ENCODE measurements at places on chromosomes 1 and 21.

- DNase-seq, result no peak
Measured at GRCh38 chr1:38791164-38791515, 68.4 kb downstream of the RRAGC start.

DNA sequence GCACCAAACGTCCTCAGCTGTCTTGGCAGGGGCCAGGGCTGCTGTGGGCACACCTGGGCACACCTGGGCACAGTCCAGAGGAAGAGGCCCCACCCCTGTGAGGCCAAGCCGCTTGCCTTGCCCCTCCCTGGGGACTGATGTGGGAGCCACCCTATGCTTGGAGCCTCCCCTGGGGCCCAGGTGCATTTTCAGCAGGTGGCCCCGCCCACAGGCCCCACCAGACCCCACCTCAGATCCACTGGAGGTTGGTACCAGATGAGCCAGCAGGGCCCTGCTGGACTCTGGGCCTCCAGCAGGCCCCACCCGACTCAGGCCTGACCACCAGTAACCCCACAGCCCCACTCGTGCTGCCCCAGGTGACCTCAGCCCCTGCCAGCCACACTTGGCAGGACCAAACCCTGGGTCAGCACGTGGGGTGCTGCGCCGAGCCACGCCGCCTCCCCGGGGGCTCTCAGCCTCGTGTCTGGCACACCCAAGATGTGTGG lies 8.8 kb downstream of the SLC19A1 start:
- DNase-seq, result no peak

- DNase-seq, result no peak
Measured at GRCh38 chr21:34845521-34846451, 177.0 kb downstream of the CLIC6 start.

DNA sequence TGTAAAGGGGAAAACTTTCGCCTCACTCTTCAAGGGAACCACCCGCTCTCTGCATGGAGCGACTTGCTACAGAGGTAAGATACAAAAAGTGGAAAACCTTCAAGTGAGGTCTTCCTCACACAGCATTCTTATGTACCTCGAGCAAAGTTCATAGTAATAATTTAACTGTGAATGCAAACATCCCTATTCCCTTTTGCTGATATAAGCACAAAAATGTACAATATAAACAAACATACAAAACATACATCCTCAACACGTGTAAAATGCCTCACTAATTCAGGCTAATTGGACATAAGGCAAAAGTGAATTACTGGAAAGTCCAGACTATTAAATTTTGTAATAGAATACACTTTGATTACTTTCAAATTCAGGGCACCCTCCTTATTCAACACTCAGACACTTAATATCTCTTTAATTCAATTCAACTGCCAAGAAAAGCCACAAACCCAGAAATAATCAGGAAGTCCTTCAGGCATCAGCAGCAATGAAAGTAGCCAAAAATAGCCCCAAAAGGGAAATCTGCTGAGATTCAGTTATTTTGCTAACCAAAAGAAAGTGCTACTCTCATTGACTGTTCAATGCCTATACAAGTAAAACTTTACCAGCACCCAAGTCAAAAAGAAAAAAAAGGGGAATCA lies 15.2 kb upstream of the LMX1A start:
- no peak for DNase-seq

DNA sequence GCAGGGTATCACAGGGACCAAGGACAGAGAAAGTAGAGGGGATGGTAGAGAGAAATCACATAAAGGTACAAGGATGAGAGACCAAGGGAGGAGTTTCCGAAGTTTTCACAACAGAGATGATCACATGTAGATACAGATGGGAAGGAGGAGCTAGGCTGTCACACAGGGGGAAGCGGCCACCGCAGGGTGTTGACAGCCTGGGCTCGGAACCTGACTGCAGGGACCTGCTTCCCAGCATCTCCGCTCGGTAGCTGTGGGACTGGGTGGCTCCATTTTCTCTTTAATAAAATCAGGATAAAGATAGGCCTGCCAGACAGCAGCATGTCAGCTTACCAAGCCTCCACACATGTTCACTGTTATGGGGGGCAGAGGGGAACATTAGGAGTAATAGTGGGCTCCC lies 32.3 kb downstream of the CDCA8 start:
- no peak for DNase-seq

GRCh38 chr1:157894613-157895165 lies 53.1 kb upstream of the CD5L start:
- no peak for DNase-seq

DNA sequence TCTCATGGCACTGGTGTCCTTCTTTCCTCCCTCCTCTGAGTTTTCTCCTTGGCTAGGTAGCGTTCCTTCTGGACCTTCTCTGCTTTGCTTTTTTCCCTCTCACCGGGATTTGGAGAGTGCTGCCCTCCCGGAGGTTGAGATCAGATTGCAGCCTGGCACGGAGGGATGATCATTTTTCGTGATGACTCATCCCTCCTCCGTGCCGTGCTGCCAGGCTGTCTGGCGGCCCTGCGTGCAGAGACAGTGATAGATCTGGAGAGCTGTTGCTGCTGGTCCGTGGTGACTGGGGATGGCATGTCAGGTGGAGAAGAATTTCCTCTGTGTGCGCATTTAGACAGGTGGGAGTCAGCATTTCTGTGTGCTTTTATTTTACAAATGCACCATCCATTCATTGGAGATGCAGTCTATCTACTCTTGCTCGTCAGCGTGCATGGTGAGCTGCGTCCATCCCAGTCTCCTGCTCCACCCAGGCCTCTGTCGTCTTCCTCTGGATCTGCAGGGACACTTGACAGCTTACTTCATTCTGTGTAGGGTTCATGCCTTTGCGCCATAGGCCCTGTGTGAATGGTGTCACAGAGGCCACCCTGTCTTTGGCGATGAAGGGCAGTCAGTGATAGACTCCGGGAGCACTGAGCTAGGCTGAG lies 104.4 kb downstream of the PCBP3 start:
- no peak for DNase-seq

GRCh38 chr1:37284053-37284452 lies 190.3 kb upstream of the ZC3H12A start:
- no peak for DNase-seq

DNA sequence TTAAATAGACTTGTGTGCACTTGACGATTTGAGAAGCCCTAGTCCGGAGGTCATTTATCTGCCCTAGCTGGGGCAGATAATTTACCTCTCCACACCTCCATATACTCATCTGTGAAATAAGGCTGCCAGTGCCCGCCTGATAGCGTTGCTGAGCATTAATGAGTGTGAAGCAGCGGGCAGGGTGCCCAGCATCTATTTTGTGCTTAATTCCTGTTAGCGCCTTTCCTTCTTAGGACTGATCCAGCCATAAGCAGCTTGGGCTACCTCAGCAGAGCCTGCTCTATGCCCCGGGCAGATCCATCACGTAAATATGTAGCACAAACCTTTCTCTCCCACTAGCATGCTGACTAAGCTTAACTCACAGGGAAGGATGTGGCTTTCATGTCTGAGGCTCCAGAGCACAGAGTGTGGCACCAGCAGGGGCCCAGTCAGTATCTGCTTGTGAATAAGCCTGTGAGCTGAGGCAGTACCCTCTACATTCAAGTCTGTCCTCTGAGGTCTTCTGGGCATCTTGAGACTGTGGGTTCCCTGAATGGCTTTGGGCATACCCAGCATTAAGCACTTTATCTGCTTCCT lies 21.5 kb upstream of the RNF187 start:
- DNase-seq, result no peak

Data from NCI-H526 treated with DMSO at 0.1 percent for 48 hours (cell line).